Mucosa of descending colon (tissue), 3 donors: ENCODE measurements at places on chromosomes 3 and 15. TPM values are rescaled to one million over a fixed set of nuclear protein-coding genes. Genes with fewer than 3 reads are reported as not detected.

The CPLX3 gene
- total RNA-seq, result 0.16 TPM

- no peak for DNase-seq
Observed at GRCh38 chr3:168117853-168118313, 22.2 kb upstream of the GOLIM4 start.

- DNase-seq, result no peak
Observed at GRCh38 chr3:194672876-194673275, 885 bp upstream of the LSG1 start.

GRCh38 chr15:77695961-77696582 lies 63.4 kb upstream of the LINGO1 start:
- no peak for DNase-seq

- no peak for DNase-seq
Observed at GRCh38 chr3:34261001-34261385, 462.6 kb downstream of the PDCD6IP start.
